HS-27A (cell line): ENCODE measurements at places on chromosomes 11 and 22.

- no peak for DNase-seq
These were observed 43.0 kb upstream of the WT1 start for GRCh38 chr11:32478277-32478731.

GRCh38 chr22:36860821-36861659 lies at the start of gene NCF4:
Gene NCF4 (plus strand): TSS chr22:36861006. CDS start chr22:36861172, 166 bp downstream.
- no peak for DNase-seq

DNA sequence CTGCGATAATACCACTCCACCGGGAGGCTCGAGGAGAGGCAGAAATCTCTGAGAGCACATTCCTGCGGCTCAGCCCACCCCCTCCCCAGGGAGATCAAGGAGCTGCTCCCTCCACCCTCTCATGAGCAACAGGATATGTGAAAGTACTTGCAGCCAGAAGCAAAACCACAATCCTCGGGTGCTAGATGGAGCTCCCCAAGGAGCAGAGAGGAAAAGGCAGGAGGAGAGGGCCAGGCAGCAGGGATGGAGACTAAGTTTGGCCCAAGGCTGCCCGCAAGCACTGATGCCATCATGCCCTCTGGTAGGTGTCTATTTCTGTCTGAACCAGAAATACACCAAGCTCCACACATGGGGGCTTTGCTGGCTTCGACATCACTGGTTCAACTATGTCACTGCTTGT lies 22.3 kb downstream of the VPS37C start:
- peak; percentile 34 for DNase-seq

DNA sequence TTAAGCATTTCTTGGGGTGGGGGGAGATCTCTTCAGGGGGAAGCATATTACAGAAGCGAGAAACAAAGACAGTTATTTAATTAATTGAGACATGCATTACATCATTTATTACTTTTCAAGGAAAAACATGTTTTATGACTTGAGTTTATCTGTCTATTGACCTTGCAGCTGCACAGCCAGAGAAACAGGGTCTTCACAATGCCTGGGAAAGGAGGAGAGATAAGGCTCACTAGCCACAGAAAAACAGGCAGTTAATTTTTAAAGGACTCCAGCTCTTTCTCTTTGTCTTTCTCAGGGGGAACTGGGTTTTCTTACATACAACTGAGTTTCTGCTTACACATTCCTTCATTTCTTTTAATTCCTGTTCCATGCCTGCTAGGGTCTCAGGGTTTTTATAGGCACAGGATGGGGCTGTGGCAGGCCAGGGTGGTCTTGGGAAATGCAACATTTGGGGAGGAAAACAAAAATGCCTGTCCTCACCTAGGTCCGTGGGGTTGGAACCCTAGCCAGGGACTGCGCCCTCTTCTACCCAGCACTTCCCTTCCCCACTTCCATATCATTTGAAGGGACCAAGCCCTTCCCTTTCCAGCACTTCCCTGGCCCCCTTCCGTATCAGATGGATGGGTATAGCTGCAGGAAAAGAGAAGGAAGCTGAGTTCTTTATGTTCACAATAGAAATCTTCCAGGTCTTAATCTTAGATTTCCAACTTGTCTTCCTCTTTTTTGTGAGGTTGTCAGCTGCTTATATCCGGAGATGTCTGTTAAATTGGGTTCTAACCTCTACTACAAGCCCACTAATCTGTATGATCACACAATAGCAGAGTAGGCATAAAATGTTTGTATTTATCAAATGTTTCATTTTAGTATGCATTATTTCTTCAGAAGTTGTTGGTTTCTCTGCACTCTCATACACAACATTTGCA lies 38.3 kb downstream of the BIRC2 start:
- no peak for DNase-seq

DNA sequence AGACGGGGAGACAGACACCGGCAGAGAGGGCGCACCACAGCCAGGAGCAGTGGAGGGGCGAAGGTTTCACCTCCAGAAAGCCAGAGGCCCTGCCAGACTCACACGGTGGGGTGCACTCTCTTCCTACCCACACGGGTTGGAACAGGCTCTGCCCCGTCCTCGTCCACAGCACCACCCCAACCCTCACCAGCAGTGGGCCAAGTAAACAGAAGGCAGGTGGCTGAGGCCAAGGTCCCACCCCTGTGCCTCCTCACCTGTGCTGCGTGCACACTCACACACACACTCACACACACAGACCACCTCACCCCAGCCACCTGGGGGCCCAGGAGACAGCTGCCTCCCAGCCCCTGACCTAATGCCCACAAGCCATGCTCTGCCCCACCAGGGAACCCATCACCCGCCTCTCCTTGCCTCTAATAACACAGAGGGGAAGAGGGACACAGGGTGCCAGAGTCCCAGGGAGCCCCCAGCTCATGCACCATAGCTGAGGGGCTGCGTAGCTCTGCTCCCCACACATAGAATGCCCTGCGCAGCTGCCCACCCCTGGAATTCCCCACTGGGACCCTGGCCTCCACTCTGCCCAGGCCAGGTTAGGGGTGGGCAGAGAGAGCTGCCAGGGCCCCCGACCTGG lies 3.1 kb downstream of the CYB5R3 start:
- DNase-seq: no peak

DNA sequence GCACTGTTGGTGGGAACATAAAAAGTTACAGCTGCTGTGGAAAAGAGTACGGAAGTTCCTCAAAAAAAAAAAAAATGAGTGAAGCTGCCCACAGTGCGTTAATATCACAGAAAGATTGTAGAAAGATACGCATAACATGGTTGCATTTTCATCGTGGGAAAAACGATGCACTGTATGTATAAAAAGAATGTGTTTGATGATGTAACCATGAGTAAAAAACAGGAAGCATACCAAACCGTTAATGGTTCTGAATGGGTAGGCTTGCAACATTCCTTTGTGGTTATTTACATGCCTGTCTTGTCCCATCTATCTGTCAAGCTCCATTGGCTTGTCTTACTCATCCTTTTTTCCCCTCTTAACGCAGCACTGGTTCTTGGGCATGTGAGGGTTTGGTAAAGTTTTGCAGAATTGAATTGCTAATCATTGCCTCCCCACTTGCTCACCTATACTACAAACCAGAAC lies 33.8 kb upstream of the DKK3 start:
- peak; percentile 94 for DNase-seq

GRCh38 chr11:105975128-105975527 lies 46.9 kb downstream of the MSANTD4 start:
- no peak for DNase-seq

- DNase-seq: no peak
These were observed 2.9 kb downstream of the SPINDOC start for GRCh38 chr11:63816166-63816565.

GRCh38 chr22:48758881-48759875 lies 1068.5 kb downstream of the BRD1 start:
- DNase-seq: no peak

DNA sequence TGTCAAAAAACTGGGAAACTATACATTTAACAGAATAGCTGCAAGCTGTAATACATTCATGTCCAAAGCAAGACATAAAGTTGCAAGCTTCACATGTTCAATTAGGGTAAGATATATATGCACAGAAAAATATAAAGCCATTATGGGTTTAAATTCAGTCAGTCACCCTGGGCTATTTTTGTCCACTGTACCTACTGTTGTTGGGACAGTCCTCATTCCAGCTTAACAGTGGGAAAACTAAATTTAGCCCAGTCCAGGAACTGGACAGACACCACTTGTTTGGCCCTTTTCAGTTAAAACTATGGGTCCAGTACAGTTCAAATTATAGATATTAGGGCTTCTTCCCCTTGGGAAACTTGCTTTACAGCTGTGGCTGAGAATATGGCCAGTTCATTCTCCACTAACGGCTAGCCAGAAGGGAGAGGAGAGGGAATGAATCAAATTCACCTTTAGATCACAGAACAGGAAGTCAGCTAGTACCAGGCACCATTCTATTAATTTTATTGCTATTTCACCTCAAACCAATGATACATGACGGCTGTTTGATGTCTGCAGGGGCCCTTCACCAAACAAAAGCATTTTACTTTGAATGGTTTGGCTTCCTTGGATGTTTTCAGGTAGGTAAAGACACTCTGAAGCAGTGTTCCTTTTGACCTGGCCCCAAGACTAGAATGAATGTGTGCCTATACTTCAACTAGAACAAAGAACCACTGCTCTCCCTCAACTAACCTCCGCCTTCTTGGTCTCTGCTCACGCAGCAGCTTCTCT lies 22.2 kb downstream of the ZNF280B start:
- no peak for DNase-seq

DNA sequence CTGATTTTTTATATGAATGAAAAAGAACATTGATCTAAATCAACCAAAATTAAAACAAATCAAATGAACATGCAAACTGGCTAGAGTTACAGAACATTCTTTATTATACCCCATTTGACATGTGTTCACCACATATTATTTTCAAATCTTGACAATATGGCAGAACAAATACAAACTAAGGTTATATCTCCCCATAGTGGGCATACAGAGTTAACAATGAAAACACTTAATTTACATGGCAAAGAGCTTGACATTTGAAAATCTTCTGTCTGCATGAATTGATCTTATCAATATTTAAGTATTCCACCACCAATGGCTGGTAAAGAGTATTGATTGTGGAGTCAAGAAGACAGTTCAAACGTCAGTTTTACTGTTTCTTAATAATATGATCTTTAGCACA lies 197.9 kb upstream of the ANO3 start:
- DNase-seq: no peak

DNA sequence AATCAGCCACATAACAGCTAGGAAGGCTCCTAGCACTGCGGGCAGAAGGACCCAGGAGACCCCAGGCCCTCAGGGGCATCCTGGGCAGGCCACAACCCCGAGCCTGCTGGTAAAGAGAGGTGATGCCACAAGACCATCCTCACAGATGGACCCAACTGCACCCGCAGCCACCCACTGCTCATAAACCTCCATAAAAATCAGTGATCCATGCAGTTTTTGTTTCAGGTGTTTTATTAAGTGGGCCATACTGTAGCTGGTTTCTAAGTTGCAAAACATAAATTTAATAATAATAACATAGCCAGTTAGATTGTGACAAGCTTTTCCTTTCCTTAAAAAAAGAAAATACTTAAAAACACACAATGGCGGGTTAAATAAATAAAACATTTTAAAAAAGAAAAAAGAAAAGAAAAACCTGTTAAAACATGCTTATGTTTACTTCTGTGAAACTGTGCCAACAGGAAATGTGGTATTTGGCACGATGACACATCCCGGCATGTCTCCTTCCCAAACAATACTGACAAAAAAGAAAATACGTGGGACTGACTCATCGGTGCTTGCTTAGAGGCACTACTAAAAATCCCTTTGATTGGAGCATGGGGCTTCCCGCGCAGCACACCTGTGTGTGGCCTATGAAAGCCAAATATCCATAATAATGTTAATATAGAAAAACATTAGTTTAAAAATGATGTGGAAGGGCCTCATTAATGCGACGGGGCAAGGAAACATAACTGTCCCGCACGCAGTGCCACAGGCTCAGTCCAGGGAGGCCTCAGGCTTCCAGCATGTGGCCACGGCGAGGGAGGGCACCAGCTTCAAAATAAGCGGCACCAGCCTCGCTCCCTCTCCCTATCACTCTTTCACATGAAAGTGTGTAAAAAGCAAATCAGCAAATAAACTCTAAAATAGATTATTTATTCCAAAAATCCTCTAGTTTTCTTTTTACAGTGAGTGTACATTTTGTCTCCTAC lies 47.5 kb upstream of the SCUBE2 start:
- DNase-seq: peak; percentile 73

DNA sequence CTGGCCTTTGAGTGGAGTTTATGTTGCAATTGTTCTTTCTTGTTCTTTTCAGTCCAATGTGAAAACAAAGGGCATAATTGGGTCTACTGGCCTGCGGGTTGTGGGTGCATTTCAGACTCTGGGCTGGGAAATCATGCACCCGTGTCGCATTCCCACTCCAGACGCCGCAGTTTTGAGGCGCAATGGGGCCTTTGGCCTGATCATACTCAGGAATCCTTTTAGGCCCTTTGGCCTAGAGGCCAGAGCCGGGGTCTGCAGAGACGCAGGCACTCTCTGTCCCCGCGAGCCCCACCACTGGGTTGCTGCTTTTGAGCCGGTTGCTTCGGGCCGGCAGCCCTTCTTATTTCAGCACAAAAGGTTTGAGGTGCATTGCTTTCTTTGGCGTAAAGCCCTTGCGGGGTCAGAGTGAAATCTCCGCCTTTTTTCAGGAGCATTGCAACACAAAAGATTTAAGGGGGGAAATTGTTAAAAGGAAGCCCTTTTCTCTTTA lies 48.4 kb upstream of the DBX1 start:
- DNase-seq: no peak

DNA sequence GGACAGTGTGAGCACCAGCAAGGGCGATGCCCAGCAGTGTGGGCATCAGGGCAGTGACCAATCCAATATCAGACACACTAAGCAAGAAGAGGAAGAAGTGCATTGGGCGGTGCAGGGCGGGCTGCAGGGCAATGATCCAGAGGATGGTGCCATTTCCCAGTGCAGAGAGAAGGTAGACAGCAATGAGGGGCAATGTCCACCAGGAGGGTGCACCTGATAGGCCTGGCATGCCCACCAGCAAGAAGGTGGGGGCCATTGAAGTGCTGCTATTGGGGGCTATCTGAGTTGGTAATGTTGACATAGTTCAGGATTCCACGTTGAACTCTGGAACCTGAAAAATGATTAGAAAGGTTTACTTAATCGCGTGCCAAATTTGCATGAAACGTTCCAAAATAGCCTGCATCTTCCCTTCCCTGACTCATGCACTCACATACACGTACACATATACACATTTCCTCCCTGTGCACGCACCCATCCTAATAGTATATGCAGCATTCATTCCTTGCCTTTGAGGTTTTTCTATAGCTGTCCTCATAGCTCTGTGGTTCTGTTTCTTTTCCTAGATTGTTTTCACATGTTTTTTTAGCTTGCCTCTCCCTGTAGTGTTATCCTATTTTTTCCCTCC lies at the start of gene OR51S1:
OR51S1 (minus strand) TSS at position 301 of the 625 bp plus-strand sequence; CDS start at position 301, 0 bp downstream.
- DNase-seq: no peak

GRCh38 chr11:17602105-17603001 lies 55.3 kb downstream of the OTOG start:
- no peak for DNase-seq

DNA sequence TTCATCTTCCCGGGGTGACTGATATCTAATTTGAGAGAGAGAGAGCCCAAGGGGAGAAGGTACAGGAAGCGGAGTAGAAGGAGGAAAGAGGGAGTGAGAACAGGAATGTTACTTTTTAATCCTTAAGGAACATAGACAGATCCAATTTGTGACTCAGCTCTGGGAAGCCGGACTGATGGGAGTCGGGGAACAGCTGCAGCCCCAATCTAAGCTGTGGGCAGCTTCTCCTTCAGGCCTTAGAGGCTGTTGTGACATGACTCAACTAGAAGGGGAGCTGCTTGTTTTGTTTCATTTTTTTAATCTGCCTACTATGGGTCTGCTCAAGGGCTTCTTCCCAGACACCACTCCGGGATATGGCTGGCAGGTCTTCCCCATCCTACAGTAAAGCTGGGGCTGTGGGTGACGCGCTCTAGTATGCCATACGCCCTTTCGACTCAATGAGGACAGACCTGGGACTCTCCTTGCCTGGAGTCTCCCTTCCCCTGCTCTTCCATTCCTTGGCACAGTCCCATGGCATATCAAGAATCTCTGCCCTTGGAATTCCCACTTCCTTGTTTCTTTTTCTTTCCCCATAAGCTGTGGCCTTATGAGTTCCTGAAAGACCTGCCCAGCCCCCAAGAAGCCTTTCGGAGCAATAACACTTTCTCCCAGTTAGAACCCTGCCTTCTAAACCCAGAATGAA lies 103.3 kb upstream of the AKIP1 start:
- peak; percentile 62 for DNase-seq

- DNase-seq: no peak
These were observed 18.7 kb upstream of the NAT10 start for GRCh38 chr11:34086554-34087283.
